ENCODE measurements at places on chromosomes 16 and 17.

DNA sequence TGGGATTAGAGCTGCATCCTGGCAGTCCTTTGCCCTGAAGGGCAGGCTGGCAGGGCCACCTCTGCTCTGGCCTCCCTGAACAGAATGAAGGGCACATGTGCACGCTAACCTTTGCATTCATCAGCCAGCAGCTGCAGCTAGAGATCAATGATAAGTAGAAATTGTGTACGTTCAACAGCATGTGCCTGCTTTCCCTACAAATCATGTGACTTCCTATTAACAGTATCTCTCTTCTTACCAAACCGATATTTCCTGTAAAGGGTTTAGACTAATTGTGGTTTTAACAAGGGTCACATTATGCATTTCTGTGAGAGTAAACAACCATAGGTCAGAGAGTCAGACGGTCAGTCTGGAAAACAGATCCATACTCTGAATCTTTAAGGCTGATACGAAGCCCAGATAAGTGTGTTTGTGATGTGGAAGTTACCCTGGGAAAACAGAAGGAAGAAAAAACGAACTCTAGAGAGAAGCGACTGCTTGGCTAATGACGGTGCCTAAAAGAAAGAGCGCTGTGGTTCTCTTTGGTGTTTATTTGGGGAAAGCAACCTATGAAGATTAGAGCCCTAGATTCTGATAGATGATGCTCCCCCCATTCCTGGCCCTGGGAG, 219.4 kb downstream of the MAF start:
- DNase-seq, result no peak

- no peak for DNase-seq
Measured at GRCh38 chr16:66705790-66706505, 9.4 kb upstream of the CMTM4 start.

GRCh38 chr16:1815461-1815860, 11.2 kb downstream of the HAGH start:
- DNase-seq, result no peak

- DNase-seq, result no peak
Measured at GRCh38 chr17:50071692-50072091, 15.8 kb downstream of the ITGA3 start.

DNA sequence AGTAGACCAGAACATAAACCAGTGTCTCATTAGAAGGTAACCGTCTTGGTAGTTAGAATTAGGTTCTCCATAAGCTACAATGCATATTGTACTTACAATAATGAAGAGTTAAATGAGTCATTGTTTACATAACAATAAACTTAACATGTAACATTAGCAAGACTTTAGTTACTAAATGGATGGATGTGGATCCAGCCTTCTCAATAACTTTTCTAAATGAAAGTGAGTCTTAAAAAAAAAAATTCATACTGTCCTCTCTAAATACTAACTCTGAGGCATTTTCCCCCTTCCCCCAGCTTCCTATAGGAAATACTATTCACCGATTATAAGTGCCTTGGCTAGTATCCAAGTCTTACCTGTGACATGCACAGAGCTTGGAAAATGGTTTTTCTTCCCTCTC, 155.3 kb downstream of the CYB561 start:
- no peak for DNase-seq

DNA sequence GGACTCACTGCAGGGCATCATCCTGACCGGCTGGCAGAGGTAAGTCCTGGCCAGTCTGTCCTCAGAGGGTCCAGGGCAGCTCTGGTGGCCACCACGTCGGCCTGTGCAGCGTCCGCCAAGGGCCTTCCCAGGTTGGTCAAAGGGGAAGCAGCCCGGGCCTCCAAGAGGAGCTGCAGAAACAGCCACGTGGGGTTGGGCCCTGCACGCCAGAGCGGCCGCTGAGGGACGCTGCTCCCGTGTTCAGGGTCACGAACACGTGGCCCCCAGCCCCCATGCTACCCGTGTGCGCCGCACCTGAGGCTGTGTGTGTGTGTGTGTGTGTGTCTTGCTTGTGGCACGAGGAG, 13.3 kb downstream of the CYBC1 start:
- DNase-seq, result no peak

- DNase-seq, result no peak
Measured at GRCh38 chr16:11402051-11402744, 56.9 kb downstream of the RMI2 start.

GRCh38 chr17:5772720-5773119, 188.4 kb upstream of the NLRP1 start:
- DNase-seq, result no peak

- no peak for DNase-seq
Measured at GRCh38 chr17:47231866-47232265, 21.8 kb upstream of the ITGB3 start.

- DNase-seq, result no peak
Measured at GRCh38 chr17:17170346-17170985, 35.7 kb downstream of the PLD6 start.

DNA sequence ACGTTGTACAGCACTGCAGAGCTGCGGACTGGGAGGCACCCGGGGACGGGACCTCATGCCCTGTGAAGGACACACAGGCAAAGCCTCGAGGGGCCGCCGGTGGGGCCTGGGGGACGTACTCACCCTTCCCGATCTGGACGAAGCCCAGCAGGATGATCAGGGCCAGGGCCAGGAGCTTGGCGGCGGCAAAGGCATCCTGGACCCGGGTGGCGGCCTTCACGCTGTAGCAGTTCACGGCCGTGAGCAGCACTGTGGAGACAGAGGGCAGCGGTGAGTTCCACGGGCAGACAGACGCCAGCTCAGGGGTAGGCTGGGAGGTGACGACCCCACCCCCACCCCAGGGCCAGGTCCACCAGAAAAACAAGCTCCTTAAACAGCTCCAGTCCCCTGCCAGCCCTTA, 17.7 kb downstream of the SLC7A5 start:
- DNase-seq, result no peak

DNA sequence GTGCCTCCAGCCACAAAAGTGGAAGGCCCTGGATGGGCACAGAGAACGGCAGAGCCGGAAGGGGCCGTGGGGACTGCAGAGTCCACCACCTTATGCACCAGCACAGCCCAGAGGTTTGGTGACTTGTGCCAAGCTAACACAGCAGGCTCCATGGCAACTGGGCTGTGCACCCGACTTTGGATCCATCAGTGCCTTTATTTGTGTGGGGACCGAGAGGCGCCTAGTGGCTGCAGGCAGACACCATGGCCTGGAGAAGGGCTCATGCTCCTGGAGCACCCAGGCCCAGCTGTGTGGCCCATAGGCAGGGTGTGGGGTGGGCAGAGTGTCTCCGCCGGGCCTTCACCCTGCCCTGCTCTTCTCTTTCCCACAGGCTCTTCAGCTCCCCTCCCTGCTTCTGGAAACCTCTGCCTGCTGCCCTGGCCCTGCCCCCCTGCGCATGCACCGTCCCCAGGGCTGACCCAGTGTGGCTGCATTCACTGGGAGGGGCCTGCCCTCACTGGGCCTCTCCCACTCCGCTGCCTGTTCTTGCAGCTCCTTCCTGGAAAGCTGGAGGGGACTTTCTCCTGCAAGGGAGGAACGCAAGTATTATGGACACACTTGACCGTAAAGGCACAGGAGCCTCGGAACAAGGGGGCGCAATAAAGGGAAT, 10.1 kb downstream of the C16orf90 start:
- DNase-seq, result no peak

- no peak for DNase-seq
Measured at GRCh38 chr17:55155856-55156560, 108.8 kb upstream of the HLF start.

- no peak for DNase-seq
Measured at GRCh38 chr17:29225396-29225795, 21.3 kb upstream of the CRYBA1 start.

DNA sequence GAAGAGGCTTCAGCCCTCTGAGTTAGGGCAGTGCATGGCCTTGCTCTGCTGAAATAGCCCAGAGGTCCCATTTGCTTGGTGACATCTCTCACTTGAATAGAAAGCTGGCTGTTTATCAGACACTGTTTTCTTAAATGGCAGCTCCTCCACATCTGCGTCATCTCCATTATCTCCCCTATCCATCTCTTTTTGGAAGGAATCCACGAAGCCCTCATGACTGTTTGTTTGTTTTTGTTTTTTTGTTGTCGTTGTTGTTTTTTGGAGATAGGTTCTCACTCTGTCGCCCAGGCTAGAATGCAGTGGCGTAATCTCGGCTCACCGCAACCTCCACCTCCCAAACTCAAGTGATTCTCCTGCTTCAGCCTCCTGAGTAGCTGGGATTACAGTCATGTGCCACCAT, 16.6 kb downstream of the NAA60 start:
- no peak for DNase-seq

DNA sequence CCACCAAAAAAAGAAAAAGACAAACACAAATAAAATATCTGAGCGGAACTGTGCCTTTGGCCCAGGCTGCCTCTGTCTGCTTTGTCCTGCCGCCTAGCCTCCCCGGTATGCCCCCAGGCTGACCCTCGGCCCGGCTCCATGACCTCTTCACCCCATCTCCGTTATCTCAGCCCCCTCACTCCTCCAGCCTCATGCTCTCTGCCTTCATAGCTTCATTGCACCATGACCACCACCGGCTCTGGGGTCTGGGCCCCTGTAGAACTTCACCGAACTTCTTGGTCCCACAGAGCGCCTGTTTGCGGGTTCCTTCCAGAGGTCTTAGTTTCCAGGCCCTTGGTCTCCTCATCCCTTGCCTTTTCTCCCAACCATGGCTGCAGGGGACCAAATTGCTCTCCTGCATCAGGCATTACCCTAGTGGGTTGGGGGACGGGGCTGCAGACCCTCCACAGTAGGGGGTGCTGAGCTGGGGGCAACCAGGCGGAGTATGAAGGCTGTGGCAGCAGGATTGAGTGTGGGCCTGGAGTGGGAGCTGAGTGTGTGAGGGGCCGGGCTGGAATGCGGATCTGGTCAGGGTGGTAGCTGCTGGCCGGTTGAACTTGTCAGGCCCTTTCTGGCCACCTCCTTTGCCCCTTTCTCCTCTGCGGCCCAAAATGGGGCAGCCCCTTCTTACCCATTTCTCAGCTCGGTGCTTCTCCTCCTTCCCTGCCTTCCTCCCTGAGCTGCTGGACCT, 6.9 kb downstream of the HIRIP3 start:
- DNase-seq, result no peak

DNA sequence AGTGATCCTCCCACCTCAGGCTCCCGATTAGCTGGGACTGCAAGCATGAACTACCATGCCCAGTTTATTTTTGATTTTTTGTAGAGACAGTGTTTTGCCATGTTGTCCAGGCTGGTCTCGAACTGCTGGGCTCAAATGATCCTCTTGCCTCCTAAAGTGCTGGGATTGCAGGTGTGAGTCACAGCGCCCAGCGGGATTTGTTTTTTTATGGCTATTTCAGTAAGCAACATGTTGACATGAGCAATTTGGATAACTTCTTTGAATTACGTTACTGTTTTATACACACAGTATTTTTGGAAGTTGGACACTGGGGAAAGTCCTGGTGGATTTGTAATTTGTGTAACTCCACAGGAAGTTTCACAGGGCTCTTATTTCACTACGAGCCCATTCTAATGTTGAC, 18.5 kb upstream of the RHOT1 start:
- DNase-seq, result no peak

GRCh38 chr16:78362524-78363135, 263.2 kb downstream of the WWOX start:
- DNase-seq, result no peak
